Natural killer cell (primary cell): ENCODE measurements at places on chromosomes 1 and 21. TPM values are rescaled to one million over a fixed set of nuclear protein-coding genes. Genes with fewer than 3 reads are reported as not detected.

The PTPRF gene
- total RNA-seq, result 1.9 TPM

The FCN3 gene
- total RNA-seq, result not detected

The TEKT2 gene
- total RNA-seq, result not detected

The USH2A gene
- total RNA-seq, result not detected
